Type B pancreatic cell (in vitro differentiated cells): ENCODE measurements at places on chromosomes 16 and 17. TPM values are rescaled to one million over a fixed set of nuclear protein-coding genes. Genes with fewer than 3 reads are reported as not detected.

The SRCIN1 gene
- total RNA-seq = 8.3 and 11.9 TPM in 2 replicates

The EFNB3 gene
- 11.4 and 79.5 TPM in 2 replicates for total RNA-seq

The GPR139 gene
- total RNA-seq = not detected in 2 replicates

The ASPA gene
- 0.33 and 0.51 TPM in 2 replicates for total RNA-seq
